ENCODE measurements at places on chromosomes 6 and 20.

DNA sequence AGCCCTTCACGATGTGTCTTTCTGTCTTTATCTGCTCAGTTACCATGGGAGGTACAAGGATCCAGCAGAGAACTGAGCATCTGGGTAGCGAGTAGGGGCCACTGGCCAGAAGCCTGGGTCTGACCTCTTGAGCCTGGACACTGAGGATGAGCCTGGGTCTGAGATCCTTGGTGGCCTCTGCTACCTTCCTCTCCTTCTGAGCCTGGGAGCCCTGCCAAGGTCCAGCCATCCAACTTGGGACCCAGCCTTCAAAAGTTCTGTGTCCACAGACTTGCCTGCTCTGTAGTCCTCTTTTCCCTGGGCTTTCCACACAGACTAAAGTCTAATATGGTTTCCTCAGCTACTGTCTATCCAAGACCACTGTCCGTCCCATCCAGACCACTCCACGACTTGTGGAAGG, 60.2 kb upstream of the NAA20 start:
- DNase-seq, result no peak

DNA sequence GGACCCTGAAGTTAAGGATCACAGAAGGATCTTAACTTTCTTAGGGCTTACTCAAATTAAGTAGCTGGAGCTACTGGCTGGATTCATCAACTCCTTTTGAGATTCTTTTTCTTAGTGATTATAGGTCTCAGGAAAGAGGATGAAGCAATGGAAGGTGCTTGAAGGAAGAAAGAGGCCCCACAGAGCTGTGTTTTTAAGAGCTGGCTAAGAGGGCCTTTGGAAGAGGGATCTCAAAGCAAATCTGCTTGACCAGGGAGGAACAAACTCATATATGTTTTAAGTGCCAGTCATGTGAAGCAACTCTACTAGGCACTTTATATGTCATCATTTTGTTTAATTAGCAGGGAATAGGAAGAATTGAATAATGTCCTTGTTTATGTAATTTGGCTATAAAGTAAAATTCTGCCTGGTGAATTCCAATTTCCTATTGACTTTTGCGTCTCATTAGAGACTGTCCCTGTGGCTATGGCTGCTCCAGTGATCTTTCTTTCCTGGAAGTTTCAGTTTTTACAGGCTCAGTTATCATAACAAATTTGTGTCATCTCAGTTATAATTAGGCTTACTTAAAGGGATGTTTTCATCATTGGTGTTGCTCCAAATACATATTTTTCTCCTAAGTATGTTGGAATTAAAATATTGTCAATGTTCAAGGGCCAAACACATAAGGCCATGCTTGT, 222.8 kb upstream of the CITED2 start:
- DNase-seq, result no peak

GRCh38 chr6:79377888-79378348, 143.4 kb upstream of the HMGN3 start:
- DNase-seq, result no peak

GRCh38 chr6:31143148-31143547, 4.3 kb upstream of the PSORS1C2 start:
- no peak for DNase-seq

DNA sequence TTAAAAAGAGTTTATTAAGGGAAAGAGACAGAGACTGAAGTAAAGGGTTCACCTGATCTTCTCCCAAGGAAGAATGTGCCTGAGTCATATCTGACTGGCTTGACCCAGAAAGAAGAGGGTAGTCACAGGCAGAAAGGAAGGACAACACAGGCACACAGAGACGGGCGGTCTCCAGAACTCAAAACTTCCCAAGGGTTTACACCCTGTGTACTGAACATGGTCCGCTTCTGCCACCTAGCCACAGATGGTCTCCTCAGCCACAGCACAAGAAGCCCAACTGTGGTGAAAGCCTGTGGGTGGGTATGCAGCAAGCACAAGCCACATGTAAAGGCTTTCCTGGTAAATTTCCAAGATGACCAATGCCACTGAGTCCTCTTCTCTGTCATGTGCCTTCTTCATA, 17.2 kb downstream of the UNC5CL start:
- no peak for DNase-seq

DNA sequence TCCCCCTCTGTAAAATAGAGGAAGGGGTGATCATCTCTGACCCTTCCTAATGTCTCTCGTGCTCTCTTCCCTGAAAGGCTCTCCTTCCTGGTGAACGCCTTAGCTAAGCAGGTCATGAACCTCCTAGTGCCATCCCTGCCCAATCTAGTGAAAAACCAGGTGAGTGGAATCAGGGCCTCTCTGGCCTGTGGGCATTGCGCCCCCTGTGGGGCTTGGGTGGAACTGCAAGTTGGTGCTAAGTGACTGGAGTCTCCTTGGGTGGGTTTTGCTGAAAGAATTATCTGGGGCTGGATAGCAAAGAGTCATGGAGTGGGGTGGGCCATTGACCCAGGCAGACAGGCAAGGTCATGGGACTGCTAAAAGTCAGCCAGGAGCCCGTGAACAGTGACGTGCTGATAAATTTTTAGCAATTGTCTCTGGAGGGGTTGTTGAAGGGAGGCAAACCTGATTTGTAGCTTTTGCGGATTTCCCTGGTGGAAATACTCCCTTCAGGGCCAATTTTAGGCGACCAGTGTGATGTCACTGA, 8.9 kb downstream of the BPIFB1 start:
- no peak for DNase-seq

DNA sequence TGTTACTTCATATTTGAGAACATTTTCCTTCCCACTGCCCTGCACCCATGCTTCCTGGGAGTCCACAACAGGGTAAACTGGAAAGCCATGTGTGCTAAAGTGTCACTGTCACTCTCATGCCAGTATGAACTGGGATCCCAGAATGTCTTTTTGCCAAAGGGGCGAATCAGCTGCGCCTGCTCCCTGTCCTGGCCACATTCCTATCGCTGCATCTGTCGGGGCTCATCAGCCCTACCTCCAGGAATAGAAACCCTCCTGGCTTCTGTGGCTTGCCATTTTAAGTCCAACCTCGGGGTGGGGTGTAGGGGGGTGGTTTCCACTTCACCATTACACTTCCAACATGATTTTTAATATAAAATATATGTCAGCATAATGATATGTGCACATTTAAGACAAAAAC, 933 bp downstream of the KLHL31 start:
- DNase-seq, result no peak

DNA sequence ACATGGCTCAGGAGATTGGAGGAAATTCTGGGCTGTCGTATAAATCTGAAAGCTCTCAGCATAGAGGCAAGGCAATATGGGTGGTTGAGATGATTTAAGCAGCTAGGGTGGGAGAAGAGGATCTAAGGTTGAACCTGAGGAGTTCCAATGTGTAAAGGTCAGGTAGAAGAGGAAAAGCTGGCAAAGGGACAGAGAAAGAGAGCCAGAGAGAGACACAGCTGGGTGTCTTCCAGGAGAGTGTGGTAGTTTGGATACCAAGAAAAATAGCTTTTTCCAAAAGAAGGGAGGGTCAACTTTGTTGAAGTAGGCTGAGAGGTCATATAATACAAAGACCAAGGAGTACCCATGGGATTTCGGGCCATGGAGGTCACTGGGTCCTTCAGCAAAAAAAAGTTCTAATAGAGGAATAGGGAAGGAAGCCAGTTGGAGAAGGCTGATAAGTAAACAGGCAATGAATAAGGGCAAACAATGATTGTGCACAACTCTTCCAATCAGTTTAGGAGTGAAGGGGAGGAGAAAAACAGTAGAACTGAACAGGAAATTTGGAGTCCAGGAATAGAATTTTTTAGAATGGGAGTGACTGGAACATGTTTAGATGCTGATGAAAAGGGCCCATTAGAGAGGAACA, 135.1 kb downstream of the QRSL1 start:
- no peak for DNase-seq

GRCh38 chr20:3449319-3449718, 21.5 kb upstream of the ATRN start:
- DNase-seq, result no peak

DNA sequence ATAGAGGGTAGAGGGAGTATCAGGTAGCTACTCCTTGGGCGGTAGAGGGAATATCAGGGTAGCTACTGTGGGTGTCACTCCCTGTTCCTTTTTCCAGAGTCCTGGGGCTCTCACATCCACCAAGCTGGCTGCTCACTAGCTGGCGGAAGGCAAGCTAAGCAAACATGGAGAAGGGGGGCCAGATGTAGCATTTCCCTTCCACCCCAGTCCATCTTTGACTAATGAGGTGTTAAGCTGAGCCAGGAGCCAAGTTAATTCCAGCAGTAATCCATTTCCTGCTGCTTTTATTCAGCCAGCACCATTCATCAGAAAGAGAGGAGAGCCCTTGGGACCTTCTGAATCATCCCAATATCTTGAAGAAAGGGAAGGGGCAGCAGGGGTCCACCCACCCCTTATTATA, 330.0 kb downstream of the ZFAND3 start:
- DNase-seq, result no peak

GRCh38 chr6:146950351-146950835, 253.8 kb upstream of the STXBP5 start:
- no peak for DNase-seq

- DNase-seq, result no peak
Measured at GRCh38 chr6:83511266-83511665, 1.1 kb upstream of the PRSS35 start.

GRCh38 chr6:81894788-81895271, 142.3 kb upstream of the TENT5A start:
- DNase-seq, result no peak

- DNase-seq, result no peak
Measured at GRCh38 chr6:7463785-7464184, 74.2 kb downstream of the RIOK1 start.

GRCh38 chr6:116041934-116042333, 18.8 kb downstream of the FRK start:
- DNase-seq, result no peak

DNA sequence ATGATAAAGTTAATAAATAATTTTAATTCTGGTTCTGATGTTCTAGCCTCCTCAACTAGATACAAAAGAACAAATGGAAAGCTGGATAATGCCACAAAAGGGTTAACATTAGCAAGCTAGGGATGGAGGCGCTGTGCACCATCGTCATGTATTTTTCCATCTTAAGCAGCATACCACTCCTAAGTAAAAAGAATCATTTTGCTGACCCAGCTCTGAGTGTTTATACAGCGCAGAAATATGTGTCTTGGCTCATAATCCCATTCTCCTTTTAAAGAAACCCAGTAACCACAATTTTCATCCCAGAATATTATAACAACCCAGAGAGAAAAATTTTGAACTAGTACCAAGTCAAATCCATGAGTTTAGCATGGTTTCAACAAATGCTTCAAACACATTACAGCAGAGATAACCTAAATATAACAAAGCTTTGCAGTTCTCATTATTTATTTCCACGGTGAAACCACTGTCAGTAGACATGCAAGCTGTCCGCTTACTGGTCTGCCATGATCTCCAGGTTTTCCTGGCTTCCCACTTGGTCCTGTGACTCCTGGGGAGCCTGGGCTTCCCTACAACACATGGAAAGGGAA, 111.1 kb downstream of the COL12A1 start:
- no peak for DNase-seq

DNA sequence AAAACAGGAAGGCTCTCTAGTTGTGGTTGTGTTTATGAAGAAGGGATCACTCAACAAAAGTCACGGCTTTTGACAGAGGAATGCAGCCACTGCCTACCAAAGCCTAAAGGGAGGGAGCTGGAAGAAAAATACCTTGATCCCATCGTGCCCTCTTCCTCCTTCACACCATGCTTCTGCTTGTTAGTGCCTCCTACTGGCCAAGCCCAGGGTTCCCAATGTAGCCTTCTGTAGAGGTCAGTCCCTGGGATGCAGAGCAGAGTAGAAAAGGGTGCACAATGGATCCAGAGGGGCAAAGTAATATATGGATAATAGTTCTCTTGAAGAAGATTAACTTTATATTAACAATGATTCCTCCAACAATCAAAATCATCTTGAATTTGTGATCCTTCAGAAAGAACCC, 293.5 kb upstream of the FERMT1 start:
- DNase-seq, result no peak

- DNase-seq, result no peak
Measured at GRCh38 chr6:80956898-80957297, 795.6 kb downstream of the TENT5A start.

- DNase-seq, result no peak
Measured at GRCh38 chr6:24240943-24241342, 114.9 kb downstream of the NRSN1 start.

DNA sequence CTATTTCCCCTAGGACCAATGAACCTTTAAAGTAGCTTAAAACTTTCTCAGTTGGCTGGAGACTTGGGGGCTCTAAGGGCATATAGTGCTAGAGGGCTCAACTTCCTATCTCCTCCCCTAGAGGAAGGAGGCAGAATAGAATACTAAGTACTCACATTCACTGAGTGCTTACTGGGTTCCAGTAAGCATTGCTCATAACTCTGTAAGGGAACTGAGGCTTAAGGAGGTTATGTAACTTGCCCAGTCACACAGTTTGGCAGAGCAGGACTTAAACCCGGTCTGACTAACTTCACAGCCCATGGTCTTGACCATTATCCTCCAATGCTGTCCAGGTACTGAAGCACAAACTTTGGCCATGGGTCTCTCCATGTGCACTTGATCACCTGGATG, 12.5 kb downstream of the SESN1 start:
- no peak for DNase-seq

GRCh38 chr6:87830907-87831306, 128.9 kb upstream of the AKIRIN2 start:
- DNase-seq, result no peak

GRCh38 chr6:96613291-96613999, 50.5 kb downstream of the FHL5 start:
- no peak for DNase-seq

DNA sequence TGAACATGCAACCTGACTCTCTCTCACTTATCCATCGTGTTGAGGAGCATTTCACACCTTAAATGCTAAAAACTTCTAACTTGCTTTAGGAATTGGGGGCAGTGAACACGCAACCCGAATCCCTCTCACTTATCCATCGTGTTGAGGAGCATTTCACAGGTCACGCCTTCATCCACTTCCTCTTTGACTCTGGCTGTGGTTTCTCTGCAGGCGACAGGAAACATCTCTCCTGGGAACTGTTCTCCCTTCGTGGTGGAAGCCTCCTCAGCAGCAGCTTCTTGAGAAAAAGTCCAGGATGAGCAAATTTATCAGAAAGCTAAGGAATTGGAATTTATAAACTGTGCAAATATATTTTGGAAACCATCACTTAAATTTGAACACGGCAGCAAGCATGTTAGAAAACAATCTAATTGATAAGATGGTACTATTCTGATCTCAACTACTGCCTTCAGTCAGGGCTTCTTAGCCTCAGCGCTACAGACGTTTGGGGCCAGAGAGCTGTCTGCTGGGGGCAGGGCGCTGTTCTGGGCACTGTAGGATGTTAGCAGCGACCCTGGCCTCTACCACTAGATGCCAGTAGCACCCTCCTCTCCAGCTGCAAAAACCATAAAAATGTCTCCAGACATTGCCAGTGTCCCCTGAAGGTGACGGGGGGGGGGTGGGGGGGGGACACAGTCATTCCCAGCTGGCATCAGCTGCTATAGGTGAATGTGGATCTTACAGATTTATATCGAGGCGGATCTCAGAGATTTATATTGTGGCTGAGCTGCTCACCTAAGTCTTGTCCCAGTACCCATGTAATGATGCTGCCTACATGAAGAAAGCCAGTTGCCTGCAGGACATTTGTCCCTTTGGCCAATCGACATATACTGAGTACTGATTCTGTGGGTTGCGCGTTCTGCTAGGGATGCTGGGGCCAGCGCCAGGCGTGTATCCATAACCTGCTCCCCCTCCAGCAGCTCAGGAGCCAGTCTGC, 26.2 kb downstream of the CTCFL start:
- DNase-seq, result no peak

- no peak for DNase-seq
Measured at GRCh38 chr6:26613201-26613600, 16.4 kb downstream of the ABT1 start.

- DNase-seq, result no peak
Measured at GRCh38 chr6:76982476-76983199, 480.7 kb downstream of the HTR1B start.

- DNase-seq, result no peak
Measured at GRCh38 chr6:56914798-56915658, 39.9 kb upstream of the BEND6 start.

All from SK-N-DZ (cell line).